NCI-H69 (cell line): ENCODE measurements at places on chromosomes 1 and 21.

- DNase-seq: no peak
These were observed 61.1 kb upstream of the ANGPTL1 start for GRCh38 chr1:178931858-178932551.

GRCh38 chr1:51621161-51621560 lies 4.3 kb downstream of the OSBPL9 start:
- no peak for DNase-seq

GRCh38 chr1:38239258-38239835 lies 192.8 kb upstream of the POU3F1 start:
- DNase-seq: peak; percentile 57

DNA sequence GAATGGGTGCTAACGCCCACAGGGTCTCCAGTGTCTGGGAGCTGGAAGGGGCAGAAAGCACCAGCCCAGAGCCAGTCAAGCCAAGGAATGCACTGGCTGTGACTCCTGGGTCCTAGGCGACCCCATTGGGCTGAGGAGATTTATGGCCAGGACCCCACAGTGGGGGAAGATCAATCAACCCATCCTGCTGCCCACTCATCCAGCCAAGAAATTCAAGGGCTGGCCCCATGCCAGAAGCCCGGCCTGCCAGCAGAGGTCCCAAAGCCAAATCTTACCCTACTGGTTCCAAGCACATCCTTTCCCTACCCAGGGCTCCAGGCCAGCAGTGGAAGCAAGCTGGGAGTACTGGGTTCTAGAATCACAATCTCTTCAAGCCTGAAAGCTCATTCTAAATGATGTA lies 6.8 kb upstream of the PDZK1IP1 start:
- DNase-seq: no peak

GRCh38 chr1:205016584-205016983 lies 26.4 kb upstream of the CNTN2 start:
- no peak for DNase-seq

GRCh38 chr1:233635765-233636502 lies 22.0 kb downstream of the KCNK1 start:
- peak; percentile 10 for DNase-seq

GRCh38 chr1:218527737-218528136 lies 182.6 kb downstream of the TGFB2 start:
- DNase-seq: no peak

- DNase-seq: no peak
These were observed 19.7 kb upstream of the DYNLT5 start for GRCh38 chr1:66732407-66733166.

DNA sequence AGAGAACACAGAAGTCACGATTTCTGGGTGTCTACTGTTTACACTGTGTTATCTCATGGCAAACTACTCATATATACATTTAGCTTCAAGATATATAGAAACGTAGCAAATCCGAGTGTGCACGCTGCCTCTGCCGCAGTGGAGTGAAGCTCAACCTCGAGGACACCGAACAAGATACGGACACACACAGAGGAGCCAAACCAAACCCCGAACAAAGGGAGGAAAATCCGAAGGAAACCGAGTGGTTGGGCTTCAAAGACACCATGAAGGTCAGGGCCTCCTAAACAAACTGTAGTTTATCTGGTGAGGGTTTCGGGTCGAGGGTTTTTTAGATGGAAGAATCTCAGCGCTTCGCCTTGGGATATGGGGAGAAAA lies 34.5 kb downstream of the SLC45A1 start:
- no peak for DNase-seq

DNA sequence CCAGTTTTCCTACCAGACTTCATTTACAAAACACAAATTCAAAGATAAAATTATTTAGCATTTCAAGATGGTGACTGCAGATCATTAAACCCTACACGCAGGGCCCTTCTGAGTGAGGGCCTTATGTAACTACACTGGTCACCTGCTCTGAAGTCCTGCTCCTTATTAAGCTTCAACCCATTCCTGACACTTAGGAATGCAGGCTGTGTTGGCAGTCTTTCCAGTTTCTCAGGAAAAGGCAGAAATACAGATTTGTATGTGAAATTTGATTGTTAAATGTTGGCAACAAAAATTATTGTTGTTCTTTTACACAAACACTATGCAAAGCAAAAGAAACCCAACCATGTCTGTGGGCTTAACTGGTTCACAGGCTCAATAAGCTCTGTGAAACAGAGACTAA lies 25.8 kb upstream of the BCAS2 start:
- DNase-seq: no peak

- no peak for DNase-seq
These were observed 521.8 kb downstream of the LRRIQ3 start for GRCh38 chr1:73676186-73676585.

DNA sequence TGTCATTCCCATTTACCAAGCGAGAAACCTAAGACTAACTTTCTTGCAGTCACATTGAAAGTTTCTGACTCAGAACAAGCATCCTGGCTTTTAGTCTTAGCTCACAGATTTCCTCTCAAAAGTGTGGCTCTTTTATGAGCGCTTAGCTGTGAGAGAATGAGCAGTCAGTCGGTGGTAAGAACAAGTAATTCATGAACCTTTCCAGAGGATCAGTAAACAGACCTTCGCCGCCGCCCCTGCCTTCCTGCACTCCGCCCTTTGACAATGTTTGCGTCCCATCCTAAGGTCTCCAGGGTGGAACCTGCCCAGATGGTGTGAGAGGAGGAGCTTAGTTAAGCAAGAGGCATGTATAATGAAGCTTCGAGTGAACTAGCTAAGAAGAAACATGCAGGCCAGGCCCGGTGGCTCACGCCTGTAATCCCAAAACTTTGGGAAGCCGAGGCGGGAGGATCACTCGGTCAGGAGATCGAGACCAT lies 142.4 kb downstream of the GLUL start:
- DNase-seq: peak; percentile 88

- no peak for DNase-seq
These were observed 749 bp upstream of the EFHD2 start for GRCh38 chr1:15408890-15409387.

DNA sequence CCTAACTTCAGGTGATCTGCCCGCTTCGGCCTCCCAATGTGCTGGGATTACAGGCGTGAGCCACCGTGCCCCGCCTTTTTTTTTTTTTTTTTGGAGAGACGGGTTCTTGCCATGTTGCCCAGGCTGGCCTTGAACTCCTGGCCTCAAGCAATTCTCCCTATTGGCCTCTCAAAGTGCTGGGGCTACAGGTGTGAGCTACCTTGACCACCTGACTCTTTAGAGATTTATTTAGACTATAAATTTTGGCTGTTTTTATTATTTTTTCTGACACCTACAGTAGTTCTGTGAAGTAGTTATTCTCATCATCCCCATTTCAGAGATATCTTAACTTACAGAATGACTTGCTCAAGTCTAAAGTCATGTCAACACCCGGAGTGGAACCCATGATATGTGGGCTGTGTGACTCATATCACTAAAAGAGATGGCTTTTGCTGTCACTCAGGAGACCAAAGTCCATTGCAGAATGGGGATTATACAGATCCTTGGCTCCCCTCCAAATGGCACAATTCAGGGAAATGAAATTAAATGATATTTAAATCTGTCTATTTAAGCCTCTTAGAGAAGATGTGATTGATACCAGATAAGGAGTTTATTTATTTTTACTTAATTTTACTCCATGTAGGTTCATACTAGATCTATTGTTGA lies 93.2 kb downstream of the CTH start:
- peak; percentile 57 for DNase-seq

DNA sequence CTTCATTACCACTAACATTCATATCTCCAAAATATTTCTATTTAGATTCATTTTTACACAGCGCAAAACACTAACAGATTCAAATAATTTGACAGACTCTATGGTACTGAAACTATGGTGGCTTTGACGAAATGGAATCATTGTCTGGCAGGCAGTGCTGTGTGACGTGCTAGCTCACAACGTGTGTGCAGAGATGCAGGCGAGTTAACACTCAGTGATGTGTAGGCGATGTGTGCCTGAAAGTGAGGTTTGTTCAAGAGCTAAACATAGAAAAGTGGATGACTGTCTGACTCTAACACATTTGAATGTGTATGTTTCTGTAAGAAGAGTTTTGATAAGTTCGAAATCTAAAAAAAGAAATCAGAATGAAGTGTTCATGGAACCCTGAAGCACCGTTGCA lies 97.7 kb downstream of the RYR2 start:
- DNase-seq: no peak

DNA sequence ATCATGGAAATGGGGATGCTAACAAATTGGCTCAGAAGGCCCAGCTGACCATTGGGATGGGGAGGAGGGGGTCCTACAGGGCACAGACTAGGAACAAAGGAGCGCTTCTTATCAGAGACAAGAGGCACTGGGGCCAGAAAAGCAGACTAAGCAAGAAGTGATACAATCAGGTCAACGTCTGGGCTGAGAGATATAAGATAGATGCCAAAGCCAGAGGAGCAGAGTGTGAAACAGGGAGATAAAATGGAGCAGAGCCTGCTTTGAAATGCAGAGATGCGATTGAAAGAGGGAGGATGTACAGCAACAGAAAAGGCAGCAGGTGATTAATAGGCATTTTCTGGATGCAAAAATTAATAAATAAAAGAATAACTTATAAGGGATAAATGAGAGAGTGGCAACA lies 127.5 kb upstream of the SAMSN1 start:
- no peak for DNase-seq

DNA sequence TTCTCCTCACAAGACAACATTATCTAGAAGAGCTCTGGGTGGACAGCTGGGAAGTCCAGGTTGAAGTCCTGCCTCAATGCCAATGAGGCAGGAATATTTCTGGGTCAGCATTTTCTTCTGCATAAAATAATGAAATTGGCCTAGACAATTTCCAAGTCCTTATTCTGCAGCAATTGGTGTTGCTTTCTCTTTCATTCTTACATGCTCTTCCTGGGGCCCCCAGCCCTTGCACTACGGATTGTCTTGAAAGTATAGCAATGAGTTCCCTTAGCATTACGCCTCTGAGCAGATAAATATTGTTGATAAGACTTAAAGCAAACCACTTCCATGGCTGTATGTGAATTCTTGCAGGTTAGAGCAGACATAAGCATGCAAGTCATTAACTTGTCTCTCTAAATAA lies 188.5 kb downstream of the TGFBR3 start:
- DNase-seq: no peak

DNA sequence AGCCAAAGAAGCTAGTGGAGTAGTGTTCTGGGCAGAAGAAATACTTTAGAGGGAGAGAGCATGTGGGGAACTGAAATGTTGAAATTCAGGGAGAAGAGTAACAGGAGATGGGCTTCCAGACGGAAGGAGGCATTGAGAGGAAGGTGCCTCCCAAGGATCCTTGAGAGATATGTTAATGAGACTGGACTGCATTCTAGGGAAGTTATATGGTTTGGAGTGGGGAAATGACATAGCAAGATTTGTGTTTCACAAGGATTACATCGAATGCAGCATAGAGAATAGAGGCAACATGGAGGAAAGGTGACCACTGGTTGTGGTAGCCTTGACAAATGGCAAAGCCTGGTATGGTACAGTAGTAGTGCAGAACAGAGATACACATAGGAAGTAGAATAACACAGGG lies 160.5 kb upstream of the HMCN1 start:
- no peak for DNase-seq

GRCh38 chr21:44364151-44365053 lies 11.0 kb downstream of the TRPM2 start:
- no peak for DNase-seq

GRCh38 chr21:24545807-24546361 lies 1061.4 kb downstream of the MRPL39 start:
- no peak for DNase-seq

DNA sequence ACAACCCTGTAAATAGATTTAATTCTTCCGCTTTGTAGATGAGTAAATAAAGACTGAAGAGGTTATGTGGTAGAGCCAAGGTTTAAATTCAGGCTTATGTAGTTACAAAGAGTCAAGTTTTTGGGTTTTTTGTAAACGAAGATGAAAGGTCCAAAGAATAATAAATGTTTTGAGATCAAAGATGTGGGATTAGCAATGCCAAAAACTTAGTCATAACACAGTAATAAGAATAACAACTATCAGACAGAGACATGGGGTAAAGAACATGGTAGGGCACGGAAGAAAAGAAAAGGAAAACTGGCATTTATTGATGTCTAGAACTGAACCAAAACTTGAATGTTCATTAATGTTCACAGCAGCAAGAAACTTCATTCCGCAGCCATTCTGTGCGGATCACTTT lies 42.9 kb downstream of the EXTL2 start:
- no peak for DNase-seq

- no peak for DNase-seq
These were observed 2.8 kb upstream of the TARS2 start for GRCh38 chr1:150484431-150484830.

- DNase-seq: peak; percentile 13
These were observed 111.7 kb upstream of the KCNJ6 start for GRCh38 chr21:38027901-38028498.

DNA sequence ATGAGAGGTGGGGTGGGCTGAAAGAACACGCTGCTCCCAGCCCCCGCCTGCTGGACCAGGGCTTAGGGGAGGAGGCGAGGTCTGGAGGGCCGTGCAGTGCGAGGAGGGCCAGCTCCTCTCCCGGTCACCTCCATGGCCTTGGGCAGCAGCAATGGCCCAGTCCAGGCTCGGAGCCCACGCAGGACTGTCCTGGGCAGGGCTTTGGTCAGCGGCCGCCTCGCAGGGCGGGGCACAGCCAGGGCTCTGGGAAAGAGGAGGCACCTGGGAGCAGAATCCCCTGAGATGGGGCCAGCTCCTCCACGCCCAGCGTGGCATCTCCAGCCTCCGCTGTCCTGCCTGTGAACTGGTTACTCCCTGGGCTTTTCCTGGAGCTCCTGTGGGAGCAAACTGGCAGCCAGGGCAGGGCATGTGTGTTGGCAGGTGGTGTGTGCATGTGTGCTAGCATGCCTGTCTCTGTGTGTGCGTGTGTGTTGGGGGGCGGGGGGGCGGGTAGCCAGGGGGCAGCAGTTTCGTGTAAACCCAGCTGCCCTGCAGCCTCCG lies 27.4 kb downstream of the ARHGEF16 start:
- no peak for DNase-seq

GRCh38 chr1:154760469-154760933 lies 109.6 kb downstream of the KCNN3 start:
- DNase-seq: peak; percentile 87

- DNase-seq: no peak
These were observed 197.4 kb downstream of the LBR start for GRCh38 chr1:225230483-225230882.

- DNase-seq: no peak
These were observed 253.7 kb upstream of the FOXD3 start for GRCh38 chr1:63068626-63069025.

- peak; percentile 22 for DNase-seq
These were observed 82.5 kb downstream of the NRIP1 start for GRCh38 chr21:14982336-14982735.

DNA sequence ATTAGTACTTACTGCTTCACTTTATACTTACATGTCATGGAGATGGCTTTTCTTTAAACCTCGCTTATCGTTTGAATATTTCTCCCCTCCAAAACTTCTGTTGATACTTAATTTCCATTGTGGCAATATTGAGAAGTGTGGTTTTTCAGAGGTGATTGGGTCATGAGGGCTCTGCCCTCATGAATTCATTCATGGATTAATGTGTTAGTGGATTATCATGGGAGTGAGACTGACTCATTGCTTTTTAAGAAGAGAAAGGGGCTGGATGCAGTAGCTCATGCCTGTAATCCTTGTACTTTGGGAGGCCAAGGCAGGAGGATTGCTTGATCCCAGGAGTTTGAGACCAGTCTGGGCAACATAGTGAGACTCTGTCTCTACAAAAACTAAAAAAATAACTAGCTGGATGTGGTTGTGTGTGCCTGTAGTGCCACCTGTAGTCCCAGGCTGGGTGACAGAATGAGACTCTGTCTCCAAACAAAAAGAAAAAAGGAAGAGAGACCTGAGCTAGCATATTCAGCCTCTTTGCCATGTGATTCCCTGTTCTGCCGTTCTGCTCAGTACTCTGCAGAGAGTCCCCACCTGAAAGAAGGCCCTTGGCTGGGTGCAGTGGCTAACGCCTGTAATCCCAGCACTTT lies 30.2 kb downstream of the RABGAP1L start:
- no peak for DNase-seq

GRCh38 chr1:42109600-42109999 lies 43.6 kb upstream of the GUCA2B start:
- no peak for DNase-seq
